ENCODE measurements at places on chromosomes 13 and 19. TPM values are rescaled to one million over a fixed set of nuclear protein-coding genes. Genes with fewer than 3 reads are reported as not detected.

ZNF177 gene
- total RNA-seq, result 1.5 TPM

GRCh38 chr19:4878491-4878968 is 11.1 kb upstream of the PLIN3 start:
- H3K27me3 ChIP-seq, result no peaks in the 10 kb centered on the region
- no peak overlapping the region for H3K27ac ChIP-seq
- no peak overlapping the region for H3K4me3 ChIP-seq
- DNase-seq, result no peak
- no peaks in the 10 kb centered on the region for H3K36me3 ChIP-seq

GRCh38 chr13:98909016-98909415 is 68.8 kb downstream of the DOCK9 start:
- no peaks in the 10 kb centered on the region for H3K27me3 ChIP-seq
- no peak overlapping the region for H3K27ac ChIP-seq
- no peaks in the 10 kb centered on the region for H3K36me3 ChIP-seq

DNA sequence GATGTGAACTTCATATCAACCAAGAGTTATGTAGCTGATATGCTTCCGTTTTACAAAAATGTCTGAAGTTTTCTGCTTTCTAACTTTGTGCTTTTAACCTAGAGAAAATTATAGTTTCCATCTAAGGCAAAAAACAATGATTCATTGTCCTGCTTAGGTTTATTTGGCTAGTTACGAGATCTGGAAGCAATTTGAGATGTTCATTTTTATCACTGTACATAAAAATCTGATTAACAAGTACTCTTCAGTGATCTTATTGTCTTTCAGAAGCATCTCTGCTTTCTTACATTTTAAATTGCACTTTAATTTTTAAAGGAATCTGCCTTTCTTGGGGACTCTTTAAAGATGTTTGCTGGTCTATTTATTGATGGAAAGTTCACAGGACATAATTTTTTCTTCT is 188.1 kb downstream of the RFC3 start:
- H3K4me3 ChIP-seq, result no peak overlapping the region
- DNase-seq, result no peak
- H3K4me1 ChIP-seq, result no peaks in the 10 kb centered on the region
- no peaks in the 10 kb centered on the region for H3K27me3 ChIP-seq
- H3K27ac ChIP-seq, result no peak overlapping the region

DNA sequence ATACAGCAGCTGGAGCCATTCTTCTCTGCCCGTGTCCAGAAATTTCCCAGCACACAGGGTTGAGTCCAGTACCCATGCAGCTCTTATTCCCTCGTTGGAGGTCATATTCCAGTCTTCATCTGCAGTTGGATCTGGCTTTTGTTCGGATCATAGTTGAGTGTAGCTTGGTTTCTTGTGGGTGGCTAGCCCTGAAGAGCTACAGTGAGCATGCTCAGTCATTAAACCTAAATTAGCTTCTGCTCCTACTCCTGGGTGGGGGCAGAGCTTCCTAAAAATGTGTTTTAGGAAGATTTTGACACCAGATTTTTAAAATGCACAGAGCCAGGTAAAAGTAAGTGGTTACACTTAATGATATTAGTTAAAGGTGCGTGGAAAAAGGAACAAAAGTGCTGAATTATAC is 64.4 kb downstream of the DGKH start:
- H3K4me1 ChIP-seq, result no peaks in the 10 kb centered on the region
- H3K4me3 ChIP-seq, result no peak overlapping the region
- no peaks in the 10 kb centered on the region for H3K36me3 ChIP-seq
- DNase-seq, result no peak
- H3K27me3 ChIP-seq, result no peaks in the 10 kb centered on the region

- H3K27ac ChIP-seq, result no peak overlapping the region
- no peaks in the 10 kb centered on the region for H3K36me3 ChIP-seq
- no peak for DNase-seq
- no peak overlapping the region for H3K4me3 ChIP-seq
Measured at GRCh38 chr13:70253834-70254233, 145.6 kb upstream of the KLHL1 start.

DNA sequence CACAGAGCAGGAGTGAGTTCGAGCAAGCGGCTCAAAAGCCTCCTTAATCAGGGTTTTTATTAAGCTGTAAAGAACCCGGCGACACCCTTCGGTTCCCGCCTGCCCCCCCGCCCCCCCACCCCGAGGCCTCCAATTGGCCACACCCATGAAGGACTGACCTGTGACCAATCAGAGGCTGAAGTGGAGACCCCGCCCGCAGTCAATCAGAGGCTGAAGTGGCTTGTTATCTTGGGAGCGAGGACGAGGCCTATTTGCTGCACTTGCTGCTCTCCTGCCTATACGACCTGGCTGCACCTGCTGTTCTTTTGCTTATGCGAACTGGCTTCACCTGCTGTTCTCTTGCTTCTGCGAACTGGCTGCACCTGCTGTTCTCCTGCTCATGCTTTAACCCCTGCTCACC is 844.9 kb downstream of the OLFM4 start:
- H3K4me1 ChIP-seq, result no peaks in the 10 kb centered on the region
- no peak overlapping the region for H3K4me3 ChIP-seq
- no peak overlapping the region for H3K27ac ChIP-seq
- H3K36me3 ChIP-seq, result no peaks in the 10 kb centered on the region

All from T-cell (primary cell).